Panc1 (cell line): ENCODE measurements at places on chromosomes 7 and 10.

DNA sequence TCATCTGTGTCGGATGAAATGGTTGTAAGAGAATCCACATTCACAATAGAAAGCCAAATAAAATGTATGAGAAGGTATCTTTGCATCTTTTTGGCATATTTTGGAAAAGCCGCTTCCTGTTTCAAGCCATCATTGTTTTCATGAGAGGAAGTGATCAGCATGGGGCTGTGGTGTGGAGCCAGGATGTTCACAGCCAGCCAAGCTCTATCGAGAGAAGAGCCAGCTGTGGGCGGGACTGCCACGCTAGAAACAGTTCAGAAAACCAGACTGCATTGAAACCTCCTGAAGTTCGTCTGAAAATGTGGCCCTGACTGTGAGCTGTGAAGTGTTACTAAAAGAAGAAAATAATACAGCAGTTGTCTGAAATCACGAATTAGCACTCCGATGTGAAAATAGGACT, 21.2 kb upstream of the NPS start:
- DNase-seq: no peak

- DNase-seq: no peak
Measured at GRCh38 chr7:40348126-40348728, 213.4 kb downstream of the SUGCT start.

DNA sequence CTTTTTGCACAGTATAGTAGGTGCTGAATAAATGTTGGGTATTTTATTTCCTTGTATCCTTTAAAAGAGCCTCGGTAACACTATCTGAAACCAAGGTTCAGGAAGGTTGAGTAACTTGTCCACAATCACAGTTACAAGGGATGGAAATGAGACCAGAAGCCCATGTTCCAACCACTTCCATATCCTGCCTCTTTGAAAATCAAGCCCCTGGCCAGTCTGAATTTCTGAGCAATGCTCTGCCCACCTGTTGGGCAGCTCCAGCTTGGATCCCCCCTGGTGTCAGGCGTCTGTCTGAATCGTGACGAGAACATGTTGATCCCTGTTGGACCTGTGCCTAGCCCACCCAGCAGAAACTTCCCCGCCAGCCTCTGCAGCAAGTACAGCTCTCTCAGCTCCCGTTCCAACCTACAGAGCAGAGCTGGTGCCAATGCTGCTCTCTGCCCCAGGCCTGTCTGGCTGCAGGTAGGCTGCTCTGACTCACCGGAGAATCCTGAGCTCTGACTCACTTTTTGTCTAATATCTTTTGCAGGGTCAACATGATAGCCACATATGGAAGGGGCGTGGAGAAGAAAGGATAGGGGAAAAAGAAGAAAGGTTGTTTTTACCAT, 595.5 kb downstream of the INHBA start:
- peak; percentile 54 for DNase-seq

DNA sequence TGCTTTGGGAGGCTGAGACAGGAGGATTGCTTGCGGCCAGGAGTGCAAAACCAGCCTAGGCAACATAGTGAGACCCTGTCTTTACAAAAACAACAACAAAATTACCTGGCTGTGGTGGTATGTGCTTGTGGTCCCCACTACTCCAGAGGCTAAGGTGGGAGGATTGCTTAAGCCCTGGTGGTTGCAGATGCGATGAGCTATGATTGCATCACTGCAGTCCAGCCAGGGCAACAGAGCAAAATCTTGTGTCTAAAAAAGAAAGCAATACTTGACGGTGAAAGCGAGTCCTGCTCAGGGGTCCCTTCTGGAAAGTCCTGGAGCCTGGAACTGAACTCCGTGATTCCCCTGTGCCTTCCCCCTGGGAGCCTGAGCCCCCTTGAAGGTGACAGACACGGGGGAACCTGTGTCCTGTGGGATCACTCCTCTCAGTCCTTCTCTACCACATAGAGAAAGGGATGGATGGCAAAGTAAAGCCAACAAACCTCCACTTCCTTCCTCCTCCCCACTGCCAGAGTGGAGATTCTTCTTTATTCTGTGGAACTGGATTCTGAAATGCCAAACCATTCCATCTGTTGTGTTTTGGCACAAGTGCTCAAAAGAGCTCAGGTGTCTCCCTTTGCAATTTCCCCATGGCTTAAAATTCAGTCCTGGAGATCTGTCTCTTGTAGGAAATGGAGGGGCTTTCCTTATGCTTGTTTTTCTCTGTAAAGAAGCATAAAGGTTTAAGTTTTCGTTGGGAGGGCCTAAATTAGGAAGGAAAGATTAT, 50.6 kb downstream of the KIAA1217 start:
- no peak for DNase-seq

GRCh38 chr10:14369906-14370305, 39.2 kb upstream of the FRMD4A start:
- DNase-seq: no peak

GRCh38 chr7:158001621-158002320, 585.9 kb downstream of the PTPRN2 start:
- DNase-seq: no peak

DNA sequence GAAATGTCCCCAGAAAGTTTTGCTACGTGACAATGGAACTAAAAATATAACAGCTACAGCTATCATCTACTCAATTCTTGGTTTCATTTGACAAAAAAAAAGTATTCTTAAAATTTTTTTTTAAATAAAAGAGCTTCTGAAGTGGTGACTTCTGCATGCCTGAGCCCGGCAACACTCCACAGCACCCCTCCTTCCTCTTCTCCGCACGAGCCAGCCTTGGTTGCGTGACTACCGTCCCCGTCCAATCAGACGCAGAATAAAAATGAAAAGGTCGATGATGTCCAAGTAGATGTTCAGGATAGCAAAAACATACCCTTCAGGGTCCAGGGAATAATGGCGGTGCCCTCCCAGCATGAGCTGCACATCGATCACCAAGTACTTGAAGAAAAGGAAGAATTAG, 34.5 kb upstream of the GATAD1 start:
- no peak for DNase-seq

GRCh38 chr7:28586736-28587135, 174.4 kb downstream of the CREB5 start:
- no peak for DNase-seq
